ENCODE measurements at places on chromosomes 1 and 21.

- H3K4me1 ChIP-seq, result no peaks in the 10 kb centered on the region
- no peaks in the 10 kb centered on the region for H3K27me3 ChIP-seq
- DNase-seq, result no peak
- no peak overlapping the region for H3K4me3 ChIP-seq
- H3K27ac ChIP-seq, result no peak overlapping the region
These were observed 390.4 kb downstream of the OMA1 start for GRCh38 chr1:58156124-58156468.

DNA sequence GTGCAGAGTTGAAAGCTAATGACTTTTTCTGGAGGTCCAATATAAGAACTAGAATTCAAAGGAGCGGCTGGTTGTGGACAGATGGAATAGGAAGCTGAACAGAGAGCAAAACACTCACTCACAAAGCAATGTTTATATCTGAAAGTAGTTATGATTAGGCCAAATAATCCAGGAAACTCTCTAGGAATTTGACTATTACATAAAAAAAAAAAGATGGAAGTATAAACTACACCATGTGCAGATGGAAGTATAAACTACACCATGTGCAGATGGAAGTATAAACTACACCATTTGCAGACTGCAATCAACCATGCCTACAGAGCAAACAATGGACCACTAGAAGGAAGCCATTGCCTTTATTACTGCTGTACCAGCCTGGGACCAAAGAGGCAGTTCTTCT is 771.1 kb downstream of the BRINP3 start:
- no peak for DNase-seq
- no peaks in the 10 kb centered on the region for H3K4me1 ChIP-seq
- H3K27ac ChIP-seq, result no peak overlapping the region
- H3K4me3 ChIP-seq, result no peak overlapping the region
- H3K27me3 ChIP-seq, result peaks cover 4% of the 10 kb centered on the region

DNA sequence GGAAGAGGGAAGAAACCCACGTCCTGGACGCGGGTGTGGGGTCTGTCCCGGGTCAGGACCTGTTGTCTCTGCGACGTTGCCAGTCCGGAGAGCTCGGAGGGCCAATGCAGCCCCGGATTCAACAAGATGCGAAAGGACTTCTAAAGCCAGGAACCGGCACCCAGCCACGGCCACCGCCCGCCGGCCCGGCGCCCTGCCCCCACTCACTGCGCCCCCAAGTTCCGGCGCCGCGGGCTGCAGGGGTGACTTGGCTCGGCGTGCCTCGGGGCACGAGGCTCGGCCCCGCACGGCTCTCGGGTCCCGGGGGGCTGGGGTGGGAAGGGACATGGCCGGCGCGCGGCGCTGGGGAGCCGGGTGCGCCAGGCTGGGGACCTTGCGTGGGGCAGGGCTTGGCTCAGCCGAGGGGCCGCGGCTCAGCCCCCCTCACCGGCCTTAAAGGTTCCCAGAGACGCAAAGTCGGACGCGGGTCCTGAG is 51.8 kb upstream of the H6PD start:
- H3K27ac ChIP-seq, result no peak overlapping the region
- H3K36me3 ChIP-seq, result peaks cover 6% of the 10 kb centered on the region

DNA sequence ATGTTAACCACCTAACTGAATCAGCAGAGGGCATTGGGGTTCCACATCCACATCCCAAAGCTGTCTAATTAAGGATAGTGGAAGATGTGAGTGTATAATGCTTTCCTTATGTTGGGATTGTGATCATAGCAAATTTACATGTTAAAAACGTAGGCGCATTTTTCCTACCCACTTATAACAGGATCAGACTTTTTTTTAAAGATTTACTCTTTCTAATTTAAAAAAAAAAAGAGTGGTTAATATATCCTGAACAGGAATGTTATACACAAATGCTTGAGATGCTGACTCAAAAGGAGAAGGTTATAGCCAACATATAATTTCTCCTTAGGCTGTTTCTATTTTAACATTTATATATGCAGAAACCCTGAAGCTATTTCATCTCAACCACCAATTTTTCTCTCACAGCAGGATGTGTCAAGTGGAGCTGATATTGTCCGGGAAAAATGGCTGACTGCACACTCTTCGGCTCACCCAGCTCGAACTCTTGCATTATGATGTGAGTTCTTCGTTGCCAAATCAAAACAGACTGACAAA is 40.3 kb downstream of the RGS5 start:
- peaks cover 20% of the 10 kb centered on the region for H3K4me1 ChIP-seq
- DNase-seq, result no peak
- peaks cover 3% of the 10 kb centered on the region for H3K27me3 ChIP-seq

DNA sequence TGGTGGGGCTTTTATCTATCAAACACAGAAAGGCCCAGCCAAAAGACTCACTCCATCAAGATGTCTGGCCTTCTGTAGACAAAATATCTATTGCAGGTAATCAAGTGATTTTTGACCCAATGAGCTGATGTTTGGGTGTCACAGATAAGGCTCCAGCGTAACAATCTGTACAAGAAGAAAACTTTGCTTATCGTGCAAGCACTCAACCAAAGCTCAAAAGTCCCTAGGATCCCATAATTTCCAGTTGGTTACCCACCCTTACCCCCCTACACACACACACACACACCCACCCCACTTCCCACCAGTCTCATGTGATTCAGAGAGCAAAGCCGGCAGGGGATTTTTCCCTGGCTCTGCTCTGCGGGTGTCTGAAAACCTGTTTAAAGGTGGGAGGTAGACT is 5.8 kb downstream of the ITPKB start:
- peak overlapping the region; percentile 17 for H3K4me3 ChIP-seq
- peaks cover 25% of the 10 kb centered on the region for H3K36me3 ChIP-seq
- H3K4me1 ChIP-seq, result peaks cover 44% of the 10 kb centered on the region
- peak; percentile 23 for DNase-seq
- H3K27me3 ChIP-seq, result peaks cover 49% of the 10 kb centered on the region

DNA sequence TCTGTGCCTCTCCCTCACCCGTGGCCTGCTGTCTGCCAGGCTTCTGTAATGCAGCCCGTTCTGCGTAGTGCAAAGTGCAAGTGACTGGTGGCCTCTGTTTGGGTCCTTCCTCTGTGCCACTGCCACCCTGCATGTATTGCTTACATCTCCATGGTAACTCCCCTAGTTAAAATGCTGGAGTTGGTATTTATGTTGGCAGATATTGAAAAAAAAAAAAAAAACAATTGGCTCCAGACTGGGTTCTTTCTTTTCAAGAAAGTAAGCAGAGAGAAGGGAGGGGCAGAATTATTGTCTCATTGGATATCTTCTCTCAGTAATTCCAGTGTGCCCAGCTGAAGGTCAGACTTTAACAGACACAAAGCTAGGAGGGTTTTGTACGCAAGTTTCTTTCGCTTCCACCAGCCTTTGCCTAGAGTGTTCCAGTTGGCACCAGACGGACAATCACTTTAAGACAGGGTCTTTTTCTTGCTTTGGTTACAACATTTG is 242.3 kb downstream of the PBX1 start:
- H3K27ac ChIP-seq, result no peak overlapping the region
- H3K4me1 ChIP-seq, result peaks cover 39% of the 10 kb centered on the region
- no peak overlapping the region for H3K4me3 ChIP-seq
- H3K27me3 ChIP-seq, result no peaks in the 10 kb centered on the region
- peaks cover 80% of the 10 kb centered on the region for H3K36me3 ChIP-seq
- DNase-seq, result no peak

- no peak overlapping the region for H3K27ac ChIP-seq
- no peak overlapping the region for H3K4me3 ChIP-seq
- no peak for DNase-seq
These were observed 14.1 kb downstream of the TMCO4 start for GRCh38 chr1:19785660-19786059.

GRCh38 chr1:101953623-101954022 is 43.1 kb downstream of the OLFM3 start:
- no peaks in the 10 kb centered on the region for H3K4me1 ChIP-seq
- no peak overlapping the region for H3K4me3 ChIP-seq
- H3K36me3 ChIP-seq, result no peaks in the 10 kb centered on the region
- no peak overlapping the region for H3K27ac ChIP-seq
- no peak for DNase-seq

- no peak overlapping the region for H3K27ac ChIP-seq
- no peak for DNase-seq
- H3K36me3 ChIP-seq, result no peaks in the 10 kb centered on the region
- peaks cover 42% of the 10 kb centered on the region for H3K27me3 ChIP-seq
- H3K4me3 ChIP-seq, result peak overlapping the region; percentile 95
These were observed 1.6 kb downstream of the C1orf21 start for GRCh38 chr1:184388319-184388889.

GRCh38 chr1:10835421-10835820 is 39.0 kb upstream of the CASZ1 start:
- no peak for DNase-seq
- H3K27ac ChIP-seq, result no peak overlapping the region
- H3K36me3 ChIP-seq, result no peaks in the 10 kb centered on the region
- peaks cover 49% of the 10 kb centered on the region for H3K27me3 ChIP-seq

- no peaks in the 10 kb centered on the region for H3K36me3 ChIP-seq
- DNase-seq, result no peak
- H3K4me3 ChIP-seq, result no peak overlapping the region
- no peaks in the 10 kb centered on the region for H3K27me3 ChIP-seq
These were observed 273.9 kb upstream of the VAMP3 start for GRCh38 chr1:7497107-7497637.

DNA sequence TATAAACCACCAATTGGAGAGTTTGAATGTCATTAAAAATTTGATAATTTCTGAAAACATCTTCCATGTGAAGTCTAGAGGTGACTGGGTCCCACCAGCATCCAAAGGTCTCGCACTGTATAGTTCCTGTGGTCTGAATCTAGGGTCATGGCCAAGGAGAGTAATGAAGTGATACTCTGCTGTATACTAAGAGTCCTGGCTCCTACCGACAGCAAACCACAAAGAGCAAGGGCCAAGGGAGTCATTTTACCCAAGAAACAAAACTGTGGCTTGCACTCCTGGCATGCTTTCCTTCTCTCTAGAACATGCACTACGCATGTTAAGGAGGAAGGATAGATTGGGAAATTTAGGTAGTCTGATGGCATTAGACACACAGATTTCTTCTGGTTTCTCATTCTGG is 115.6 kb downstream of the BRINP2 start:
- no peak overlapping the region for H3K27ac ChIP-seq
- no peaks in the 10 kb centered on the region for H3K4me1 ChIP-seq
- H3K4me3 ChIP-seq, result no peak overlapping the region
- H3K27me3 ChIP-seq, result peaks cover 3% of the 10 kb centered on the region

DNA sequence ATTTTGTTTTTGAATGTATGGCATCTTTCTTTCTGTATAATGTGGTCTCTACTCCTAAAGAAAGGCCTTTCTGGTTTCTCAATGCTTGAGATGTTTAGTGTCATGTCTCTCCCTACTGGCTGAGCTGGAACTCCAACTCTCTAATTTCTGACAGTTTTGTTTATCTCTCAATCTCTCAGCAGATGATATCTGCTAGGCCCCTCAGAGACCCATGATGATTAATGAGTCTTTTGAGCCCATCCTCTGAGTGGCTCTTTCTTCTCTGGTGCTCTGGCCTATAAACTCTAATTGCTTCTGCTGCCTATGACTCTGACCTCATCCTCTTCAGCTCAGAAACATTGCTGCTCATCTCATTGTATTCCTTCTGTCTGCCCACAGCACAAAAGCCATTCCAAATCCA is 46.6 kb downstream of the CRB1 start:
- H3K27ac ChIP-seq, result no peak overlapping the region
- DNase-seq, result no peak
- no peaks in the 10 kb centered on the region for H3K36me3 ChIP-seq

DNA sequence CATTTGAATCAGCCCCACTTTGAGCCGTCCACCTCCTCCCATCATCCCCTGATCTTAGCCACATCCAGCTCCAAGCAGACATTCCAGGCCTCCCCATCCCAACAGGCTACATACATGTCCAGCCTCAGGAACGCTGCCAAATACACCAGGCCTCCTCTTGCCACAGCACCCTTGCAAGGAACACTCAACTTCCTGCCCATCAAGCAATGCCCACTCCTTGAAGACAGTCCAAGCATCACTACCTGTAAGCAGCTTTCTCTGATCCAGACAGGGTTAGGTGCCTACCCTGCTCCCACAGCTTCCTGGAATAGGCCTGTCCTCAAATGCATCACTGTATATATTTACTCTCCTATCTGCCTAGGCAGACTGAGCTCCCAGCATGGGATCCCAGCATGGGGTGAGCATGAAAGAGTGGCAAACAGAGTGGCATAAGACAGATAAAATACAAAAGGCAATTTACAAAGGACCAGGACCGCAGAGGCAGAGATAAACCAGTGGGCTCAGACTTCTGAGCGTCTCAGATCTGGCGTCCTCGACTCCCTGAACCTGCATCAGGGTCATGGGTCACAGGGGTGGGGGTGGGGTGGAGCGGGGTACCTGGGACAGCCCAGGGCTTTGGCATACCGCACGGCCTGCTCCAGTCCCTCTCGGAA is 816 bp downstream of the HYI start:
- H3K36me3 ChIP-seq, result peaks cover 47% of the 10 kb centered on the region
- H3K27me3 ChIP-seq, result peaks cover 6% of the 10 kb centered on the region
- H3K4me1 ChIP-seq, result peaks cover 32% of the 10 kb centered on the region
- peak overlapping the region; percentile 83 for H3K4me3 ChIP-seq

DNA sequence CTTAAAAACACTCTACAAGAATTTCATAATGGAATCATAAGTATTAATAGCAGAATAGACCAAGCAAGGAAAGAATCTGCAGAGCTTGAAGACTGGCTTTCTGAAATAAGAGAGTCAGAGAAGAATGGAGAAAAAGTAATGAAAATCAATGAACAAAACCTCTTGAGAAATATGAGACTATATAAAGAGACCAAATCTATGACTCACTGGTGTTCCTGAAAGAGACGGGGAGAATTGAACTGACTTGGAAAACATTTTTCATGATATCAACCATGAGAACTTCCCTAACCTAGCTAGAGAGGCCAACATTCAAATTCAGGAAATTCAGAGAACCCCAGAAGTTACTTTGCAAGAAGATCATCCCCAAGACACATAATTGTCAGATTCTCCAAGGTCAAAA is 85.6 kb downstream of the GDAP2 start:
- no peak overlapping the region for H3K27ac ChIP-seq
- DNase-seq, result no peak
- H3K27me3 ChIP-seq, result peaks cover 2% of the 10 kb centered on the region

GRCh38 chr1:111924786-111925185 is 64.7 kb downstream of the KCND3 start:
- H3K4me1 ChIP-seq, result peaks cover 5% of the 10 kb centered on the region
- DNase-seq, result no peak
- no peak overlapping the region for H3K27ac ChIP-seq
- H3K36me3 ChIP-seq, result no peaks in the 10 kb centered on the region
